ENCODE measurements at places on chromosomes 2 and 18.

GRCh38 chr18:50632895-50633515 is 73.1 kb downstream of the MAPK4 start:
- DNase-seq: no peak

DNA sequence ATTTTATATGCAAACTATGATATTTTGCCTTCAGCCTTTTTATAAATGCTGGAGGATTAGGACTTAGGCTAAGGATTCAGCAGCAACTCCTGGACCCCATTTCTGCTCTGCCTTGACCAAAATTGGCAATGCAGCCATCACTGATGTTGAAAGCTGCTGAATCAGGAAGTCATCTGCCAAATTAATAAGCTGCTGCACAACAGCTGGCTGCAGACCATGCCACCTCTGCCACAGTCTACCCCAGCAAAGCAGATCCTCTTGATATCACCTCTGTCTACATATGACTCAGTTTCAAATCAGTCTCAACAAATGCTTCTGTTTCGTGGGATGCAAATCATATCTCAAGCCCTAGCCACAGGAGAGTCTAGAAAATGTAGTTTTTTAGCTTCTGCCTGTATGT is 7.1 kb upstream of the SOS1 start:
- no peak for DNase-seq

DNA sequence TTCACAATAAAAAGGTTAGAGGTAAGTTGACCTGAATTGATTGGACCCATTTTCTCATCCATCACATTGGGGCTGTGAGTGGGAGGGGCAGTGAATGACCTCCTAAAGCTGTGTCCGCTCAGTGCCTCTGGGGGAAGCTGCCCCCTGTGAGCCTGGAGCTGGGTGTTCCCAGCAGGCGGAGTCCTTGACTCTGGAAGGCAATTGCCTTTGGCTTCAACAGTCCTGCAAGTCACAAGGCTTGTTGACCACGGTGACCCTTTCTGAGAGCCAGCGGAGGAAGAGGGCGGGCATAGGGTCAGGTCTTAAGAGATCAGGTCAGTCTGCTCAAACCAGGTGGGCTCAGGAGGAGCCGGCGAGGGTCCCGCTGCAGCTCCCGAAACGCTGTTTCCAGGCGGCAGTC is 1.1 kb upstream of the CIDEA start:
- no peak for DNase-seq

DNA sequence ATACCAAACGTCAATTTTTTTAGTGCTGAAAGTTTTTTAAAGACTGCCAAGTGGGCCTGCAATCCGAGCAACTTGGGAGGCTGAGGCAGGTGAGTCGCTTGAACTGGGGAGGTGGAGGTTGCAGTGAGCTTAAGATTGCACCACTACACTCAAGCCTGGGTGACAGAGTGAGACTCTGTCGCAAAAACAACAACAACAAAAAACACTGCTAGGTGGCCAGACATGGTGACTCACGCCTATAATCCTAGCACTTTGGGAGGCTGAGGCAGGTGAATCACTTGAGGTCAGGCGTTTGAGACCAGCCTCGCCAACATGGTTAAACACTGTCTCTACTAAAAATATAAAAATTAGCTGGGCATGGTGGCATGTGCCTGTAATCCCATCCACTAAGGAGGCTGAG is 202.8 kb upstream of the COPS8 start:
- DNase-seq: no peak

DNA sequence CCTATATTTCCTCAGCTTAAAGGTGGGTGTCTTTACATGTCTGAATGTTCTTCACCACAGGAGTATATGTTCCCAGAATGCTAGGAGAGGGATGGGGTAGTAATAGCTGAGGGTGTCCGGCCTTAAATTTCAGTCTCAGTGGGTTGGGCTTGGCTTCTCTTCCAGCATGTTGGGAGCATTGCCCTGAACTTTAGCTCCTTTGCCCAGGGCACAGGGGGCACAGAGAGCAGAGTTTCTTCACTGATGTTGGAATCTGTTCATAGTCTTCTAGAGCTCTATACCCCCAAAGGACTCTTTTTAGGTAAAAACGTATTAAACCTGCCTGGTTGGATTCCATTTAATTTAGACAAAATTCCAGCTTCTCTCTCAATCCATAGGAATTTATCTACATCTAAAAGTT is 154.4 kb upstream of the GCFC2 start:
- no peak for DNase-seq

DNA sequence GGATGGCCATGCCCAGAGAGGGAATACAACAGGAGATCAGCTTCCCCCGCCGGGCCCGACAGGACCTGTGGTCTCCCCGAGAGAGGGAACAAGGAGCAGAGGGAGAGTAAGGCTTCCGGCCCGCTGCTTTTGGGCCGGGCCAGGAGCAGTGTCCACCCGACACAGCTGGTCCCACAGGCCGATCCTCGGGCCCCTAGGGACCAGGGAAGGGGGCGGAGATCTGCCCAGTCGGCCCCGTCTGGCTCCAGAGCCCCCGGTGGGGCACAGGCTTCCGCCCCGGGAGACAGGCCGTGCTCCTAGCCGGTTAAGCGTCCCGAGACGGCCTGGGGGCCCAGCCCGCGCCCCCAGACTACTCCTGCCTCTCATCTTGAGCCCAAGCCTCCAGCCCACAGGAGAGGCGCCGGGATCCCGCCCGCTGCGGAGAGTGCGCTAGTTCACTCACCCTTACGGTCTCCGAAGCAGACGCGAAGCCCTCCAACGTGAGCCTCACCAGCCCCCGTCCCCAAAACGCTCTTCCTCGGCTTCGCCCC is at the start of gene MCFD2:
TSS of gene MCFD2 (minus strand) at position 526 of the 530 bp plus-strand sequence. CDS start 6,635 bp downstream, outside the sequence.
- DNase-seq: no peak

Data from fibroblast of skin of right quadriceps (primary cell).